ENCODE measurements at places on chromosomes 16 and 17.
A peak's percentile ranks its signal among the peaks of the same experiment; 100 is the strongest.

GRCh38 chr17:30229012-30229411 lies 6.5 kb downstream of the SLC6A4 start:
- no peak for DNase-seq

DNA sequence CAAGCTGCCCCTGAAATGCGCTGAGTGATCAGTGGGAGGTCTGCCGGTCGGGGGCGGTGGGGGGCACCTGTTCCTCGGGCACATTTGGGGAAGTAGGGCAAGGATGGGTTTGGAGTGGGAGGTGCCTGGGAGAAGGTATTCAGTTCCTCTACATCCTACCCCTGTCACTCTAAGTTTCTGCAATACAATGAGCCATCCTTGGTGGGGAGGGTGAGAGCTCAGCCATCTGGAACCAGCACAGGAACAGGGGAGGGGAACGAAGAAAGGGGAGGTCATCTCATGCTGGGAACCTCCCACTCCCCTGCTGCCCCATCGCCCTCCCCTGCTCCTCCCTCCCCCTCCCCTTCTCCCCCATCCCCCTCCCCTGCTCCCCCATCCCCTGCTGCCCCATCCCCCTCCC lies 4.2 kb downstream of the DPH1 start:
- no peak for DNase-seq

GRCh38 chr16:88888461-88889387 lies 22.3 kb upstream of the PABPN1L start:
- no peak for DNase-seq

GRCh38 chr17:82230609-82231311 lies 1.9 kb downstream of the SLC16A3 start:
- no peak for DNase-seq

GRCh38 chr16:9134306-9134705 lies 42.9 kb downstream of the HAPSTR1 start:
- no peak for DNase-seq

DNA sequence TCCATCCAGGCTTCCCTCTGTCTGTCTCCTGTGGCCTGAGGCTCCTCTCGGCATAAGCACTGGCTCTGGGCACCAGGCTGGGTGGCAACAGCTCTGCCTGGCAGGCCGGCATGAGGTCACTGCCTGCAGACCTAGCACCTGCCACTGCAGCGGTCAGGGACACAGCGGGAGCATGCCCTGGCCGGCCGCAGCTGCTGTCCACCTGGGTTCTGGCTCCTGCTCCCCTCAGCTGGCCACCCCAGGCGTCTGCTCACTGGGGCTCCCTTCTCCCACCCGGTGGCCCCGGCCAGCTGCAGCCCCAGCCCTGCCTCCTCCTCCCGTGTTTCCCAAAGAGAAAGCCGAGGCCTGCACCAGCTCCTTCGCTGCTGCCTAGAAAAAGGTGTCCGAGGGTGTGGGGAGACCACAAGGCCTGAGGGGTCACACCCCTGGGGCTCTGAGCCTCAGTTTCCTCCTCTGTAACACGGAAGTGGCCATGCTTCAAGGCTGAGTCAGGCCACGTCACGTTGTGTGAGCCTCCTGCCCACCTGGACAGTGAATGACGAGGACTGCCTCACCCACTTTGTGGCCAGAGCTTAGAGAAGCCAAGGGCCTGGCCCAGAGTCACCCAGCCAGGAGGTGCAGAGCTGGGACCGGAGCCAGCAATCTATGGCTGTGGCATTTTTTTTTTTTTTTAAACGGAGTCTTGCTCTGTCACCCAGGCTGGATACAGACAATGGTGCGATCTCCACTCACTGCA lies 6.7 kb downstream of the NTHL1 start:
- no peak for DNase-seq

GRCh38 chr16:68128577-68129305 lies 43.6 kb downstream of the NFATC3 start:
- DNase-seq, result no peak

- no peak for DNase-seq
These were observed 782.4 kb upstream of the SOX9 start for GRCh38 chr17:71338396-71338795.

DNA sequence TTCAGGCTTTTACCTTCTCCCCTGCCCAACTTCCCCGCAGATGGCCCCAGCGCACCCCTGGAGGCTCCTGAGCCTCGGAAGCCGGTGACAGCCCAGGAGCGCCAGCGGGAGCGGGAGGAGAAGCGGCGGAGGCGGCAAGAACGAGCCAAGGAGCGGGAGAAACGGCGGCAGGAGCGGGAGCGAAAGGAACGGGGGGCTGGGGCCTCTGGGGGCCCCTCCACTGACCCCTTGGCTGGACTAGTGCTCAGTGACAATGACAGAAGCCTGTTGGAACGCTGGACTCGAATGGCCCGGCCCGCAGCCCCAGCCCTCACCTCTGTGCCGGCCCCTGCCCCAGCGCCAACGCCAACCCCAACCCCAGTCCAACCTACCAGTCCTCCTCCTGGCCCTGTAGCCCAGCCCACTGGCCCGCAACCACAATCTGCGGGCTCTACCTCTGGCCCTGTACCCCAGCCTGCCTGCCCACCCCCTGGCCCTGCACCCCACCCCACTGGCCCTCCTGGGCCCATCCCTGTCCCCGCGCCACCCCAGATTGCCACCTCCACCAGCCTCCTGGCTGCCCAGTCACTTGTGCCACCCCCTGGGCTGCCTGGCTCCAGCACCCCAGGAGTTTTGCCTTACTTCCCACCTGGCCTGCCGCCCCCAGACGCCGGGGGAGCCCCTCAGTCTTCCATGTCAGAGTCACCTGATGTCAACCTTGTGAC lies 3.6 kb downstream of the MAPK7 start:
- no peak for DNase-seq

GRCh38 chr17:74288785-74289184 lies 14.8 kb downstream of the DNAI2 start:
- DNase-seq, result no peak

DNA sequence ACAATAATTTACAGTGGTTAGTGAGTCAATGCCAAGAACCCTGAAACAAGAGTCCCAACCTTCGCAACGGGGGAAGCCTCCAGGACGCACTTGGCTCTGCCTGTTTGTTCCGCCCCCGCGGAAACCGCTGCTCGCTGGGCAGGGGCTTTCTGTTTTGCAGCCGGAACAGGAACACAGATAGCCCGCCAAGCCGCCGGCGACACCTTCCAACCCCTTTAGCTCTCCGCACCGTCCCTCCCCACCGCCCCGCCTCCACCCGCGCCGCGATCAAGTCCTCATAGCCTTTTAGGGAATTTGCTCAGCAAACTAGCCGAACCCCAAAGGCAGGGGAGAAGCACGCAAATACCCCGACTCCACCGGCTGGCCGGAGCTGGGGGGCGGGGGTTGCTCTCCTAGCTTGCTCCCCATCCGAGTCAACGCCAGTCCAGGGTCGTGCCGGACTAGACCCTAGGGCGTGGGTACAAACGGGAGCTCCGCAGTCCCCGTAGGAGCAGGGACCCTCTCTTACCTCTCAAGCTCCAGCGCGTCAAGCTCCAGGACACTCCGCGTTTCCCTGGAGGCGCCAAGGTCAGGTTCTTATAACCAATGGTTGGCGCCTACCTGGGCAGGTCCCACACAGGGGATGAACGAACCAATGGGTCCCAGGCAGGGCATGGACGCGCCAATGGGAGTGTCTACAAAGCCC lies at the start of gene SLFN13:
TSS of gene SLFN13 (minus strand) at position 553 of the 685 bp plus-strand sequence. CDS start 3,086 bp downstream, outside the sequence.
- no peak for DNase-seq

DNA sequence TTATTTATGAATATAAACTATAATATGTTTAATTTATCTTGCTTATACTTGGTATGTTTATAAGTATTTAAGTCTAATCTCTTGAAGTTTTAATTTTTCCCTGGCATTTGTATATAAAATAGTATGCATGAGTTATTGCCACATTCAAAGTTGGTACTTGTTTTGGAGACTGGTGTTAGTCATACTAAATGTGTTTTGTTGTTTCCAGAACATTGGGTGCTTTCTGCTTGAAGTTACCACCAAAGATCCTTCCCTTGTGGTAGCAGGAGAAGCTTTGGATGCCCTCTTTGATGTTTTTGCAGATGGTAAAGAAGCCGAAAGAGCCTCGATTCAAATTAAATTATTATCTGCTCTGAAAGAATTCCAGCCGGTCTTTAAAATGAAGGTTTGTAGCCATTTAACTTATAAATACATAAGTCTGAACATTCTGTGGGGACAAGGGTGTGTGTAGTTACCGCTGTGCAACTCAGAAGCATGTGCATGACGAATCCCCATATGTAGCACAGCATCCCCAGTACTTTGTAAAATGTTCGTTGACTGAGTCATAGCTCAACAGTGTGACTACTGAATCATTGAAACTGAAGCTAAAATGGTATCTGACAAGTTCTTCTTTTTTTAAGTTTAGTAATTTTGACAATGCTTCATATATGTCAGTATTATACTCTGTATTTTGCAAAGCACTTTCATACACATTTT lies 36.4 kb downstream of the HEATR3 start:
- DNase-seq, result no peak

DNA sequence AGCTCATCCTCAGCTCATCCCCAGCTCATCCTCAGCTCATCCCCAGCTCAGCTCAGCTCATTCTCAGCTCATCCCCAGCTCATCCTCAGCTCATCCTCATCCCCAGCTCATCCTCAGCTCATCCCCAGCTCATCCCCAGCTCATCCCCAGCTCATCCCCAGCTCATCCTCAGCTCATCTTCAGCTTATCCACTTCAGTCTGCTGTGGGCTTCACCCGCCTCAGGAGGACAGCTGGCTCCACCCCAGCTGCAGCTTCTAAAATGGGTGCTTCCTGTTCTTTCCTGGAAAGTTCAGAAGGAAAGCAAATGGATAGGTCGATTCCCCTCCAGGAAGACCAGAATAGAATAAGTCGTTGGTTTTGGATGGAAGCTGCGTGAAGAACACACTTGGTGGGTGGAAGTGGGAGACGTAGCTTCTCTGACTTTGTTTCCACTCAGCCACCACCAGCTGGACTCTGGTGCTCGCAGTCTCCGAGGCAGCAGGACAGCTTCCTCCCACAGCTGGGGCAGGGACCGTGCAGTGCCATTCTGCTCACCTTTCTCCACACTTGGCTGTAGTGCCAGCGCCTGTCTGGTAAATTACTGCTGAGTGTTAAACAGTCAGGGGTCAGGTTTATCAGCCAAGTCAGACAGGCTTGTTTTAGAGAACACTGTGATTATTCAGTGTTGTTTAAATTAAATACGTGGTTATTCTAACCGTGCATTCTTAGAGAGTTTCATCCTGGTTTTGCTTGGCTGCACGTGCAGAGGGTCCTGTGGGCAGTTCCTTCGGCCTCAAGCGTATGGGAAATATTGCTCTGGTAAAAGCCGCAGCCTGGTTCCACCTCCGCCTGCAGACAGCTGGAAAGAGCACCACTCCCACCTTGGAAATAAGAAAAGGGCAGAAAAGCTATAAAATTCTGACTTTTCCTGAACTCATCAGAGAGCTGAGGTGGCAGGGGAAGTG lies 61.0 kb upstream of the CHMP6 start:
- no peak for DNase-seq

- DNase-seq, result no peak
These were observed 10.0 kb upstream of the SLC4A1 start for GRCh38 chr17:44277976-44278375.

DNA sequence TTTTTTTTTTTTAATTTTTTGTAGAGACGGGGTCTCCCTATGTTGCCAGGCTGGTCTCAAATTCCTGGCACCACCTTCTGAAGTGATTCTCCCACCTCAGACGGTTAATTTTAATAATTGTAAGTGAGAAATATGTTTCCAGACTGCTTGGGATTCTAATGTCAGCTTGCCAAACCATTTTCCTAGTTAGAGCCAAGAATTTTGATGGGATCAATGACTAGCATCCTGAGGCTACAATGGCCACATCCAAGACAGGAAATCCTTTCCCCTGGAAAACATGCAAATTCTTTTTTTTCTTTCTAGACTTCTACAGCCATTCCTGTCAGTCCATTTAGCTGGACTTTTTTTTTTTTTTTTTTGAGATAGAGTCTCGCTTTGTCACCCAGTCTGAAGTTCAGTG lies 32.6 kb downstream of the IGF2BP1 start:
- no peak for DNase-seq

GRCh38 chr17:72846399-72846798 lies 246.1 kb downstream of the SLC39A11 start:
- peak; percentile 52 for DNase-seq

GRCh38 chr17:55295411-55296170 lies 30.8 kb downstream of the HLF start:
- peak; percentile 57 for DNase-seq

DNA sequence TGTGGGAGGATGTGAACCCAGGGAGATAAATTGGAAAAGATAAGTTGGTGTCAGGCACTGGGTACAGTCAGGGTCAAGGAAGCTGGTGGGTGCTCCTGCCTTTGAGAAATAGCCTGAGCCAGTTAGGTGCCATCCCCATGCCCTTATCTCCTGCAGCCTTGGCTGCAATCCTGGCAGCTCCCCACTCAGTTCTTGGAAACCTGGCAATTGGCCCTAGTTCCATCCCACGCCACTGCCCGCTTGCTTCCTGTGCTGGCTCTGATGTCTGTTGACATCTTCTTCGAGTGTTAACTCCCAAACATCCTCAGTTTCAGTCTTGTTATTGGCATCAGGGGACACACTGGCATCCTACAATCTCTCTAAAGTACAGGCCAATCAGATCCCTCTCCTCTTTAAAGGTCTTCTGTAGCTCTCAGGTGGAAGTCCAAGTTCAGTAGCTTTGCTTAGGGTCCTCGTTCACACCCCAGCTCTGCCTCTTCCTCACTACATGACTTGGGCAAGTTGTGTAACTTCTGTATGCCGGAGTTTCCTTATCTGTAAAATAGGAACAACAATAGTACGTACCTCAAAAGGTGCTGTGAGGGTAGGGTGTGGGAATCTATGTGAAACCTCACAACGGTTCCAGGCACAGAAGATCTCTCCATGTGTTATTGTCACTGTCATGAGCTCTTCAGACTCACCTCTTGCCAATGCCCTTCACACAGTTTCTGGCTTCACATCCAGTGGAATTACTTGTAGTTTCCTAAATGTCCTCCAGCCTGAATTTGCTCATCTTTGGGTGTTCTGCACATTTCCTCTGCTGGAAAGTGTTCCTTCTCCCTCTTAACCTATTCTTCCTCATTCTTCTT lies 13.5 kb upstream of the PRKAR1A start:
- no peak for DNase-seq

DNA sequence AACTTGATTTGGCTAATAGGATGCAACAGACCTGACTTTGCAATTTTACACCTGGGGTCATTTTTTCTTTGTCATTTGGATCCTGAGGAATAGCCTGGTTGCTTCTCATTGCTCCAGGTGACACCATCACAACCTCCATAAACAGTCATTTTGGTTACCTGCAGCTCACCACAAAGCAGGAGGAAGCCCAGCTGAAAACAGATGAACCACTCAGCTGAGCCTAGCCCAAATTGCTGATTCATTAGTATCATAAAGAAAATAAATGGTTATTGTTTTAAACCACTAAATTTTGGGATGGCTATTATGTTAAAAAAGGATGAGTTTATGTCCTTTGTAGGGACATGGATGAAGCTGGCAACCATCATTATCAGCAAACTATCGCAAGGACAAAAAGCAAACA lies 841.0 kb upstream of the EEF2KMT start:
- DNase-seq, result no peak

GRCh38 chr16:15876503-15876902 lies 11.9 kb downstream of the CEP20 start:
- no peak for DNase-seq
